ENCODE measurements at places on chromosomes 11 and 22.

DNA sequence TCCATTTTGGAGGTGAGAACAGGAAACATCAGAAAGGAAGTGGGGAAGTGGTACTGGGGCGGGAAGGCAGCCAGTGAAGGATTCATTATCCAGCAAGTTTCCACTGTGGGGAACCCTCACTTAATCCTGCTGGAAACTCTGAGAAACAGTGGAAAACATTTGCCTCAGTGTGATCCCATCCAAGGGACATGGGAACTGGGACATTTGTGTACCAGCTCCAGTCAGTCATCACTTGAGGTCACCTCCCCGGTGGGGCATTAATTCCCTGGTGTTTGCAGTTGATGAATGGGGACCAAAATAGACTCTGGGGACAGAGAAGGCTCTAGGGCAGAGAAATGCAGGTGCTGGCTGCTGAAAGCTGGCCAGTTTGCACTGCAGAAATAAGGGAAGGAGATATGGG, 599.9 kb downstream of the BUD13 start:
- no peak for DNase-seq

GRCh38 chr11:72041364-72042063, 38.8 kb downstream of the NUMA1 start:
- peak; percentile 68 for DNase-seq

DNA sequence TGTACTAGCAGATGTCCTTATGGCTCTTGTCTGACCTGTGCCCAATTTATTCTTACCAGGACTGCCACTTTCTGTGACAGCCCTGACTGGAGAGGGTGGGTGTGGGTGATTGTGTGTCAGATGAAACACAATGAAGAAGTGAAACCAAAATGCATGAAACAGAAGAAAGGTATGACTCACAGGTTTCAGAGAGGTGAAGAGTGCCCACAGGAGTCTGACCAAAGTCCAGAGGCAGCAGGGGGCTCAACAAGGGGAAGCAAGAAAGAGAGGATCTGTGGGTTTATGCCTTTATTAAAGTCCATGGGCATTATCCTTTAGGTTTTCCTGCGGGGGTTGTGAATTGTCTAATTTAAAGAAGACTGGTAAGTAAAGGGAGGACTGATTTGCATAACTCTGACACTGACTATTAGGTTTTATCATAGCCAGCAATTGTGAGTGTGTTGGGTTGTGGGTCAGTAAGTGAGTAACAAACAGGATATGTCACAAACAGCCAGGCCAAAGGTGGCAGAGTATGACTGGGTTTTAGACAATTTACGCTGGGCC, 3.9 kb upstream of the OR4C6 start:
- DNase-seq = no peak

- no peak for DNase-seq
Observed at GRCh38 chr11:20157728-20158127, 2.5 kb downstream of the DBX1 start.

DNA sequence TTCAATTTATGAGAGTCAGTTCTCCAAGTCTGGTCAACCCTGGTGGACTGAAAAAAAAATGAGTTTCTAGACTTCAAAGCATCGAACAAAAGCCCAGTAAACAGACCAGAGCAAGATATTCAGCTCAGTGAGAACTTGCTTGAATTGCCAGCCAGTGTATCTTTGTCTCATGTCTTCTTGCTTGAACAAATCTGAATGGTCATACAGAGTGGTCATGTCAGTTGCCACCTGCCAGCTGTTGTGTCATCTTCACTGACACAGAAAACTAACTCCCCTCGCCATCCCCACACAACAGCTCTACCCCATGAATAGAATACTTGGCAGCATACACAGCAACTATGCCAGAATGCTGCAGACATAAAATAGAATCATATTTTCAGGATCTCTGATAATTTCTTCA, 27.5 kb upstream of the CALCB start:
- DNase-seq = no peak

DNA sequence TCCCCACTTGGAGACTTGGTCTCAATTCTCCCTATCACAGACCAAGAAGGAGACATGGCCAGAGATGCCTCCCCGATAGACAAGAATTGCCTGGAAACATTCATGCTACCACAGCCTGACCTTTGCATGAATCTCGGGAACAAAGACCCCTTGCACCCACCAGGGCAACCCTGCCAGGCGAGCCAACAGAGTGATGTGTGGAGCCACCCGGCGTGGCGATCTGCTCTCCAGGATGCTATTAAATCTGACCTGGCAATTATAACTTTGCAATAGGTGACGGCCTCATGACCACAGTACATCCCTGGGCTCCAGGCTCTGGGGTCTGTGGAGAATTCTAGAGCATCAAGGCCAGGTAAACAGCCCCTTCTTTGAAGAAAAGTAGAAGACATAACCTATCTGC, 31.1 kb upstream of the MN1 start:
- no peak for DNase-seq

DNA sequence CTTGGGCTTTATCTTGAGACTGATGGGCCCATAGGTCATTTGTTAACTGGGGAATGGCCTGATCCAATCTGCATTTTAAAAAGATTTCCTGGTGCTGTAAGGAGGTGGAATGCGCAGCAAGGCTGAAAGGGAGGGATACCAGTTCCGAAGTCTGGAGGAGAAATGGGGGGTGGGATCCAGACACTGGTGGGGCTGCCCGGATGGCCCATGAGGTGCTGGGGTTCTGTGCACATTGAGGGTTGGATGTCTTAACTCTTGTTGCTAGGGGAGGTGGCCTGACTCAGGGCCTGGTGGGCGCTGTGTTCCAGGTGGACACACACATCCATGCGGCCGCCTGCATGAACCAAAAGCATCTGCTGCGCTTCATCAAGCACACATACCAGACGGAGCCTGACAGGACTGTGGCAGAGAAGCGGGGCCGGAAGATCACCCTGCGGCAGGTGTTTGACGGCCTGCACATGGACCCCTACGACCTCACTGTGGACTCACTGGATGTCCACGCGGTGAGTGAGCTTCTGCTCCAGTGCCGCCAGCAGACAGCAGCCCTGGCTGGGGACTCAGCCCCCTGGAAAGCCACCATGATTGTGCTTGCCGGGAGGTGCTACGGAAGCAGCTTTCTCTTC, 38.1 kb downstream of the AMPD3 start:
- no peak for DNase-seq

DNA sequence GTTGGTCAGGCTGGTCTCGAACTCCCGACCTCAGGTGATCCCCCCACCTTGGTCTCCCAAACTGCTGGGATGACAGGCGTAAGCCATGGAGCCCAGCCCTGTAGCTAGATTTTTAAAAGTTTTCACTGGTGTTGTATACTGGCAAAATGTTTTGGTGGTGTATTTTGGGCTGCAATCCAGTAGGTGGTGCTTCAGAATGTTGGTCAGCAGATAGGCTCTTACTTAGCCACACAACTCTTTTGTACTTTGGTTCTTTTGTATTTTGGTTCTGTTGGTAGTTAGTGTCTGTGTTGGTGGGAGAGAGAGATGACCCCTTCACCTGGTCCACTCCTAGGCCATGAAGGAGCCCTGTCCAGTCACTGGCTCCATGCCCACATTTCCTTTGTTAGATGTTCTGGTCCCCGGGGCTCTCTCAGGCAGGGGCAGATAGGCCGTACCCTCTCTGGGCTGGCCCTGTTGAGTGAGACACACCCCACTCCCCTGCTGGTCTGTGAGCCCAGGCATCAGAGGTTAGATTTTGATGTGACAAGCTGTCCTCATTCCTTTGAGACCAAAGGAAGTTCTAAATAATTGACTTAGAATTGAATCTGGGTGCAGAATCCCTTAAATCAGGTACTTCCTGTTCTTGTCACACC, 123.8 kb downstream of the DDX10 start:
- DNase-seq = peak; percentile 12

- DNase-seq = no peak
Observed at GRCh38 chr11:110096496-110096895, 3.3 kb downstream of the ZC3H12C start.

GRCh38 chr11:128476729-128477128, 110.6 kb downstream of the ETS1 start:
- no peak for DNase-seq

DNA sequence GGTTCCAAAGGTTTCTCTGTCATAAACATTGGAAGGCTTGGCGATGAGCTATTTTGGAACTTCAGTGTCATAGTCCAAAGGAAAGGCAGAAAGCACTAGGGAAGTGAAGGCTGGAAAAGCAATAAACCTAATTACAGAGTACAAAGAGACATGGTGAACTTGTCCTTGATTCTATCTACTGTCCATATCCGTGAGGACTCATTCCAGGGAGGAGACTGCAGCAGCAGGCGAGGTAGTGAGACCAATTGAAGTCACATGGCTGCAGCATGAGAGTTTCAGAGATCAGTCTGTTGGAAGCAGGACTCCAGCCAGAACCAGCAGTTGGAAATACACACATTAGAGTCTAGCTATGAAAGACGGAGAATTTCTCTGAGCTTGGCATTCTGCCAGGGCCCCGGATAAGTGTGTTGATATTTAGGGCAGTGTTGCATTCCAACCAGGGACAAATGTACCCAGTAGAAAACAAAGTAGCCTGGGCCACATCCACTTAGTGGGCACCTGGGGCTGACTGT, 54.1 kb upstream of the ARHGAP42 start:
- DNase-seq = no peak

DNA sequence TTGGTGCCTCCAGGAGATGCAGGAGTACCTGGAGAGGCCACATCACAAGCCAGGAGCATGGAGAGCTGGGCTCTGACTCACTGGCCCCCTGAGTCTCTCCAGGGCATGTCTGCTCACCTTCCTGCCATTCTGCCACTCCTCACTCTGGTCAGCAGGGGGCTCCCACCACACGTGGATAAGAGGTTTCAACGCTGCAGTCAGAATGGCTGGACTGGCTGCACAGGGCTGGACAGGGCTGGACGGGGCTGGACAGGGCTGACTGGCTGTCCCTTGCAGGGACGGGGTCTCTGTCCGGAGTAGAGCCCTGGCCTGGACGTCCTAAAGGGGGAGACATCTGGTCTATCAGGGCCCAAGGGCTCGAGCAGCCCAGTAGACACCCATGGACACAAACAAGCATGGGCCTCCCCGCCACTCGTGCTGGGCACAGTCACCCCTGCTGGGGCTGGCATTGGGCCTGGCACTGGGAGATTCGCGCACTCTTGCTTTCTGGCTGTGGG, 34.6 kb downstream of the CYTH4 start:
- peak; percentile 92 for DNase-seq

GRCh38 chr11:19071255-19071654, 10.7 kb upstream of the MRGPRX2 start:
- peak; percentile 71 for DNase-seq
